ENCODE measurements at places on chromosomes 5 and 9. TPM values are rescaled to one million over a fixed set of nuclear protein-coding genes. Genes with fewer than 3 reads are reported as not detected.

GRCh38 chr9:108535526-108535925, 320.3 kb downstream of the ACTL7B start:
- no peaks in the 10 kb centered on the region for H3K36me3 ChIP-seq
- H3K27me3 ChIP-seq = no peaks in the 10 kb centered on the region
- H3K4me1 ChIP-seq = no peaks in the 10 kb centered on the region
- H3K27ac ChIP-seq = no peak overlapping the region

- H3K36me3 ChIP-seq = no peaks in the 10 kb centered on the region
- no peaks in the 10 kb centered on the region for H3K27me3 ChIP-seq
- DNase-seq = no peak
- no peak overlapping the region for H3K4me3 ChIP-seq
- H3K4me1 ChIP-seq = peaks cover 68% of the 10 kb centered on the region
Measured at GRCh38 chr9:124268248-124268647, 10.5 kb downstream of the NEK6 start.

GRCh38 chr9:86406366-86406765, 52.2 kb upstream of the TUT7 start:
- no peaks in the 10 kb centered on the region for H3K36me3 ChIP-seq
- H3K27ac ChIP-seq = peak overlapping the region; percentile 72
- no peaks in the 10 kb centered on the region for H3K27me3 ChIP-seq
- no peak overlapping the region for H3K4me3 ChIP-seq
- peaks cover 29% of the 10 kb centered on the region for H3K4me1 ChIP-seq
- no peak for DNase-seq

GRCh38 chr5:170442921-170443320, 53.8 kb upstream of the KCNMB1 start:
- H3K4me3 ChIP-seq = no peak overlapping the region
- H3K4me1 ChIP-seq = no peaks in the 10 kb centered on the region
- H3K27me3 ChIP-seq = no peaks in the 10 kb centered on the region
- H3K36me3 ChIP-seq = no peaks in the 10 kb centered on the region
- no peak for DNase-seq

DNA sequence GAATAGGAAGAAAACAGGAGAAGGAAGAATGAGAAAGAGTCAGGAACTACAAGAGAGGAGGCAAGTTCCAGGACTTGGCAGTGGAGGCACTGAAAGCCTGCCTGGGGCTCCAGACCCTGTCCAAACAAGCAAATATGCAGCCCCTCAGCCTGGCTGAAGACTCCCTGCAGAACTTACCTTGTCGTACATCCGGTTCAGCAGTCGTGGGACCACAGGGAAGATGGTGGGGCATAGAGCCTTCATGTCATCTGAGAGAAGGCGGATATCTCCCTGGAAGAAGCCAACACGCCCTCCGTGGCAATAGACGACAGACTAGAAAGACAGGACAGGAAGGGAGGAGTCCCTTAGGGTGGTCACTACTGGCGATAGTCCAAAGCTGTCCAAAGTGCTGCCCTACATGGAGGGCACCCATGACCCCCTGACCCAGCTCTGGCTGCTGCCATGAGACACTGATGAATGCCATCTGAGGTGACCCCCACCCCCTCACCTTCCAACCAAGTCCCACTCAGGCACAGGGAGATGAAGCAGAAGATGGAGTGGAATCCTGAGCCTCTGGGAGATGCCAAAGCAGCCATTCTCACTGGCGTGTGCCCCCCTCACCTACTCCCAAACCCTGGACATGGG, 27.7 kb upstream of the MEIKIN start:
- H3K27me3 ChIP-seq = no peaks in the 10 kb centered on the region
- no peaks in the 10 kb centered on the region for H3K4me1 ChIP-seq
- no peak overlapping the region for H3K4me3 ChIP-seq
- no peak overlapping the region for H3K27ac ChIP-seq
- no peak for DNase-seq
- no peaks in the 10 kb centered on the region for H3K36me3 ChIP-seq

DNA sequence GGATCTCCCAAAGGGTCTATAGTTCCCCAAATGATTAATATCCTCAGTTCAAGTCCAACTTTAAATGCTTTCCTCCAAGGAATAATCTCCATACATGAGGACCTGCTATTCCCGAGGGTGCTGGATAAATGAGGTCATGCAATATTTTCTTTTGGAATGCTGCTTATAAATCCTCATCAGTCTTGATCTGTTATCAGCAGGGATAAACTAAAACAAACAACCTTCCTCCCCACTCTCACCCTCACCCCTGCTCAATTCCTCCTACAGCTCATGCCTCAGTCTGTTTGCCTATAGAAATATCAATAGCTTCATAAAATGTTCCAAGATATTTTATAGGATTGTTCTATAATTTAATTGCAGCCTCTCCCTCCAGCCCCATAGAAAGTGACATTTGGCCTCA, 61.1 kb downstream of the GLRA1 start:
- H3K27me3 ChIP-seq = no peaks in the 10 kb centered on the region
- H3K27ac ChIP-seq = no peak overlapping the region
- H3K36me3 ChIP-seq = no peaks in the 10 kb centered on the region

DNA sequence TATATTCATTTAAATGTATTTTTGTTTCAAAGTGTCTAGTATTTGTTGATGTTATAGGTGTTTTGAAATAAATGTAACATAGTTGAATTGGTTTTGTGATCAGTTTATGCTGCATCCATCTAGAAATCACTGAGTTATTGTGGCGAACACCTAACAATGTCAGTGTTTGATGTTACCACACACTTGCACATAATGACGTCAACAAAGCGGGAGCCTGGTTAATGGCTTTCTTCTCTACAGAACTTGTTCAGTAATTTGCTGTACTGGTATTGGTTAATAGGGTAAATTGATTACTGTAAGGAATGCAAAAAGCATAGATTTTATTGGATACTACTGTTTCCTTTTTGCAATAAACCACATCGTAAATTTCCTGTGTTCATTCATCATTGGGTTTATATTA, 133.0 kb downstream of the ATG10 start:
- DNase-seq = no peak
- H3K27ac ChIP-seq = no peak overlapping the region
- H3K36me3 ChIP-seq = no peaks in the 10 kb centered on the region
- H3K4me3 ChIP-seq = no peak overlapping the region
- H3K27me3 ChIP-seq = no peaks in the 10 kb centered on the region

GRCh38 chr5:157266286-157267007, 524 bp downstream of the CYFIP2 start:
- DNase-seq = no peak
- peak overlapping the region; percentile 40 for H3K4me3 ChIP-seq
- no peaks in the 10 kb centered on the region for H3K27me3 ChIP-seq

- no peaks in the 10 kb centered on the region for H3K27me3 ChIP-seq
- no peak overlapping the region for H3K27ac ChIP-seq
- no peak for DNase-seq
- no peaks in the 10 kb centered on the region for H3K36me3 ChIP-seq
Measured at GRCh38 chr5:57362951-57363350, 119.7 kb downstream of the ACTBL2 start.

DNA sequence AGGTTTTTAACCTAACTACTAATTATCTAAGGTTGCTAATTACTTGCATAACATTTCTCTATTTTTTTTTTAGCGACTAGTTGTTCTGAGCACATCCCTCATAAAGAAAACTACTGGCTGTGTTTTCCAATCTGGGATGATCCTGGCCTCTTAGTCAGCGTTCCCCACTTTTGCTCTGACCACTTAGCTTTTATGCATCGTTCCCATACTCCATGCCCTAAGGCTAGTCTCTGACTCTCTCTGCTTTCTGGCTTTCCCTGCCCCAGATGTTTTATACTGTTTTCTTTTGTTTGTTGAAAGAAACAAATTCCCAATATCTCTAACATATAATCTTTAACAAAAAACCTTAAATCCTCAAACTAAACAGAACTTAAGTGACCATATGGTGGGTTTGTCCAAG, 217.9 kb downstream of the SPATA31D1 start:
- H3K36me3 ChIP-seq = no peaks in the 10 kb centered on the region
- no peak overlapping the region for H3K4me3 ChIP-seq
- no peaks in the 10 kb centered on the region for H3K4me1 ChIP-seq
- no peaks in the 10 kb centered on the region for H3K27me3 ChIP-seq

- no peaks in the 10 kb centered on the region for H3K27me3 ChIP-seq
- H3K4me1 ChIP-seq = no peaks in the 10 kb centered on the region
- no peaks in the 10 kb centered on the region for H3K36me3 ChIP-seq
- H3K4me3 ChIP-seq = no peak overlapping the region
Measured at GRCh38 chr5:11611011-11611410, 293.2 kb downstream of the CTNND2 start.

- no peaks in the 10 kb centered on the region for H3K27me3 ChIP-seq
- DNase-seq = peak; percentile 70
- H3K4me1 ChIP-seq = no peaks in the 10 kb centered on the region
- no peak overlapping the region for H3K4me3 ChIP-seq
- H3K36me3 ChIP-seq = no peaks in the 10 kb centered on the region
- no peak overlapping the region for H3K27ac ChIP-seq
Measured at GRCh38 chr5:174608631-174609097, 115.7 kb upstream of the MSX2 start.

DNA sequence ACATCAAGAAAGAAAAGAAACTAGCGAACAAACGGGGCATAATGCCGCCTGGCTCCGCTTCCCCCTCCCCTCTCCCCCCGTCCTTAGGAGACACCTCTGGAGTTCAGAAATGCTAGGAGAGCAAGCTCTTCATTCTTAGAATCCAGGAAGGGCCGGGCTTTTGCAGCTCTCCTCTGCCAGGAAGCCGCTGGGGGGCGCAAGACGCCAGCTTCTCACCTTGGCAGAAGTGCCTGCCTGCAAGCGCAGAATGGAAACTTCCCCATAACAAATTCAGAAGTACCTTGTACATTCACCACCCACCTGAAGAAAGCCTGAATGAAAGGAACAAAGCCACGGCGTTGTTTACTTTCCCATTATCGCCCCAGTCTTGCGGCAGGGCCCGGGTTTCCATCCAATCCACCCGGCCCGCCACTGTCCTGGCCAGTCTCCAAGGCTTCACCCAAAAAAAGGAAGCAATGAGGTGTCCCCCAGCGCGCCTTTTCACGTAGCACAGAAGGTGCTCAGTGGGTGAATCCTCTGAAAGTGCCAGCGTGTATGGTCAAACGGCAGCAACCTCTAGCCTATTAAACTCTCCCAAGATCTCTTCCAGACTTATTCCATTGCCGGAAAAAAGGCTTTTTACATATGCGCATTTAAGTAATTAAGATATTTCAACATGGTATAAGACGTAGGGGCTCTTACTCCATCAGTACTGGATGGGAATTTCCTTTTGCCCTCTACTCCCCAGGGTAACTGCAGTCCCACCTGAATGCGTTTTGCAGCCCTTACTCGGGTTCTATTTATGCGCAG, 1.6 kb upstream of the GADD45G start:
- peak overlapping the region; percentile 94 for H3K4me3 ChIP-seq
- DNase-seq = peak; percentile 94
- peaks cover 41% of the 10 kb centered on the region for H3K4me1 ChIP-seq
- no peaks in the 10 kb centered on the region for H3K27me3 ChIP-seq

- H3K27me3 ChIP-seq = no peaks in the 10 kb centered on the region
- no peaks in the 10 kb centered on the region for H3K36me3 ChIP-seq
- H3K27ac ChIP-seq = no peak overlapping the region
- H3K4me3 ChIP-seq = no peak overlapping the region
- no peaks in the 10 kb centered on the region for H3K4me1 ChIP-seq
Measured at GRCh38 chr9:133227242-133227860, 18.3 kb upstream of the OBP2B start.

- H3K27ac ChIP-seq = no peak overlapping the region
- no peak overlapping the region for H3K4me3 ChIP-seq
- no peak for DNase-seq
- H3K27me3 ChIP-seq = no peaks in the 10 kb centered on the region
- H3K36me3 ChIP-seq = no peaks in the 10 kb centered on the region
Measured at GRCh38 chr5:89289604-89290003, 406.6 kb upstream of the MEF2C start.

DNA sequence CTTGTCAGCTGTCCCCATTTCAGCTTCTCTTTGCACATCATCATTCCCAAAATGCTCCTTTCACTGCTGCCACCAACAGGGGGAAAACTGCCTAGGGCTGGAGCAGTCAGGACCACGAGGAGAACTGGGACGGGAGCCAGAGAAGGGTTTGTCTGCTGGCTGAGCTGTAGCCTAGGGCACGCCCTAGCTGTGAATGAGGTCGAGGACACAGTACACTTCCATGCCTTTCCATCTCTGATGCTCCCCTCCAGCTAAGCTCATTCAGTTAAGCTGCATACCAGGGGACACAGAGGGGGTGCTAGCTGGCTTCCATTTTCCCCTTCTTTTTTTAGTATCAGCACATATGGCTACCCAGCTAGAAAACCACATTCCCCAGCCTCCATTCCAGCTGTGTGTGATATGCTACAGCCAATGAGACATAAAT, 64.7 kb downstream of the STK10 start:
- H3K27me3 ChIP-seq = no peaks in the 10 kb centered on the region
- H3K4me1 ChIP-seq = no peaks in the 10 kb centered on the region
- no peak overlapping the region for H3K27ac ChIP-seq
- H3K4me3 ChIP-seq = no peak overlapping the region

GRCh38 chr9:14278291-14278721, 35.6 kb downstream of the NFIB start:
- H3K27ac ChIP-seq = no peak overlapping the region
- peaks cover 64% of the 10 kb centered on the region for H3K4me1 ChIP-seq
- no peaks in the 10 kb centered on the region for H3K27me3 ChIP-seq
- DNase-seq = no peak
- no peak overlapping the region for H3K4me3 ChIP-seq
- no peaks in the 10 kb centered on the region for H3K36me3 ChIP-seq

The HINT1 gene
- 255 TPM for total RNA-seq

Measured in sigmoid colon (tissue), 7 donors.